Pons (tissue), 1 donor: ENCODE measurements at places on chromosomes 11 and 22.

GRCh38 chr22:37739611-37740049 is 42.8 kb downstream of the TRIOBP start:
- DNase-seq: peak; percentile 38

DNA sequence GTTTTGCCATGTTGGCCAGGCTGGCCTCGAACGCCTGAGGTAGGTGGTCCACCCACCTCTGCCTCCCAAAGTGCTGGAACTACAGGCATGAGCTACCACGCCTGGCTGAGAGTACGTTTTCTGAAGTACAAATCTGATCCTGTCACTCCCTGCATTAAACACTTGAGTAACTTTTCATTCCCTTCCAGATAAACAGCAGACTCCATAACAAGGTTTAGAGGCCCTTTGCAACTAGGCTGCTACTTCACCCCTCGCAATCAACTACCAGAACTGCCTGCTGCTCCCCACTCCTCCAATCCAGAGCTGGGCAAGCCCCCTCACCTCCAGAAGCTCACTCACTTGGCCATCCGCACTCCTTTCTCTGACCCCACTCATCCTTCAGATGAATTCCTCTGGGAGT is 1.5 kb downstream of the KCTD14 start:
- DNase-seq: no peak

DNA sequence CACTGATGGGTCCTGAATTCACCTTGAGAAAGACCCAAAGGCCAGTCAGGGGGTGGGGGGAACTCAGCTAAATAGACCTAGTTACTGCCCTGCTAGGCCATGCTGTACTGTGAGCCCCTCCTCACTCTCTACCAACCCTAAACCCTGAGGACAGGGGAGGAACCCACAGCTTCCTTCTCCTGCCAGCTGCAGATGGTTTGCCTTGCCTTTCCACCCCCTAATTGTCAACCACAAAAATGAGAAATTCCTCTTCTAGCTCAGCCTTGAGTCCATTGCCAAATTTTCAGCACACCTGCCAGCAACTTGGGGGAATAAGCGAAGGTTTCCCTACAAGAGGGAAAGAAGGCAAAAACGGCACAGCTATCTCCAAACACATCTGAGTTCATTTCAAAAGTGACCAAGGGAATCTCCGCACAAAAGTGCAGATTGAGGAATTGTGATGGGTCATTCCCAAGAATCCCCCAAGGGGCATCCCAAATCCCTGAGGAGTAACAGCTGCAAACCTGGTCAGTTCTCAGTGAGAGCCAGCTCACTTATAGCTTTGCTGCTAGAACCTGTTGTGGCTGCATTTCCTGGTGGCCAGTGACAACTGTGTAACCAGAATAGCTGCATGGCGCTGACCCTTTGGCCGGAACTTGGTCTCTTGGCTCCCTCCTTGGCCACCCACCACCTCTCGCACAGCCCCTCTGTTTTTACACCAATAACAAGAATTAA is 2.4 kb upstream of the TTC36 start:
- no peak for DNase-seq

DNA sequence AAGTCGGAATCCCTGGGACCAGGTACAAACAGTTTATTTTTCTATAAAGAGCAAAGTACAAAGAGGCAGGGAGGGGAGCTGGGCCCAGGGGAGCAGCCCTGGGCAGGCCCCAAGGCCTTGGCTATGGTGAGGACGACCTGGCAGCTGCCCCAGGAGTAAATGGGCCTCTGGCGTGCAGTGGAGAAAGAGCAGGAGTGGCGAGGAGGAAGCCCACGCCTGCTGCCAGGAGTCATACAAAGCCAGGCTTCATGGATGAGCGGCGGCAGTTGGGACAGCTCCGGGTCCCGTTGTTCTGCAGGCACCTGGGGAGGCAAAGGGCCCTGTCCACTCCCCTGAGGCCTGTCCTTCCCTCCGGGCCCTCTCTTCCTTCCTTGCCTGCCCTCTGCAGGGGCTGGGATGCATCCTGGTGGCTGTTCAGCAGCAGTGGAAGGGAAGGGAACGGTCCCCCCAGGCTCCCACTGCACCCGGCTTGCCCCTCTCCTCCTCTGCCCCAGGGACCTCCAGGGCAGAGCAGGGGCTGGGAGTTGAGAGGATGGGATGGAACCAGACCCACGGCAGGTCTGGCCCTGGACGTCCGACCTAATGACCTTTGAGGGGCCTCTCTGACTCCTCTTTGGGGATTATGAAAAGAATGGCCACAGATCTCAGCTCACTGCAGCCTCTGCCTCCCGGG is 11.1 kb downstream of the RAPSN start:
- no peak for DNase-seq

DNA sequence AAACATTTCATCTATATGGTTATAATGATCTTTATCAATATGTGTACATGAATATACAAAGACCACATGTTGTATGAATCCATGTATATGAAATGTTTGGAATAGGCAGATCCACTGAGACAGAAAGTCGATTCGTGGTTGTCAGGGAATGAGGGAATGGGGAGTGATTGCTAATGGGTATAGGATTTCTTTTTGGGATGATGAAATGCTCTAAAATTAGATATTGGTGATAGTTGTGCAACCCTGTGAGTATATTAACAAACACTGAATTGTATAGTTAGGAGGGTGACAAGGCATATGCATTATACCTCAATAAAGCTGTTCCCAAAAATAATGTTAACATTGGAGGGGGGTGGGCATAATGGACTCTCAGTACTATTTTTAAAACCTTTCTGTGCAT is 5.0 kb upstream of the PTPMT1 start:
- no peak for DNase-seq

DNA sequence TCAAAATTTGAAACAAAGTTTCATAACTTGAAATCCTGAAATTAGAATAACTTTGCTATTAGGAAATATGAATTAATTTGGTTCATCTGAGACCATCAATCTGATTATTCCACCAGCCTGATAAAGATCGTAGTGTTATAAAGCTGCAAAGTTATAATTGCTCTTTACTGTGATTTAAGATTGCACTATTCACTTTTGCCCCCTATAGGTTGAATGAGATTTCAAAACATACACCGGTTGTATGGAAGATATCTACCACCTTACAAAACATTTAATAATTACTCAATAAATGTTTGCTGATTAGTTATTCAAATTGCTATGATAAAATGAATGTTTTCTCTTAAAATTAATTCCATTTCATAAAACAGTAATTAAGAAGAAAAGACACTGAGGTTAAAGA is 26.1 kb downstream of the APIP start:
- peak; percentile 51 for DNase-seq

GRCh38 chr11:95680169-95680929 is 109.2 kb downstream of the FAM76B start:
- DNase-seq: no peak

DNA sequence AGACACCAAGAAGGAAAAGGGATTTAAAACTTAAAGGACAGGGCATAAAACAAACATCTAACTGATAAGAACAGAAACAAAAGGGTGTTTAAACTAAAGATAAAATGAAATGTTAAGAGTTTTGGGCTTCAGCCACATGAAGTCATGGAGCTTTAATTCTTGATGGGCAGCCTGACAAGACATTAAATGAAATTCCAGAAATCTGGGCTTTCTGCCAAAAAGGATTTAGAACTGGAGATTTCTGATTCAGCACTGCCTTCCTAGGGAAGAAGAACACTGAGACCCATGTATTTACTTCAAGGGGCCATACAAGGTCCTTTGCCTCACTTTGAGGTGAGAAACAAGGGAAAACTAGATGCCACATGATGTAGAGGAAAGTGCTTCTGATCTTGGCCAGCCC is 355.9 kb upstream of the RAG2 start:
- no peak for DNase-seq

DNA sequence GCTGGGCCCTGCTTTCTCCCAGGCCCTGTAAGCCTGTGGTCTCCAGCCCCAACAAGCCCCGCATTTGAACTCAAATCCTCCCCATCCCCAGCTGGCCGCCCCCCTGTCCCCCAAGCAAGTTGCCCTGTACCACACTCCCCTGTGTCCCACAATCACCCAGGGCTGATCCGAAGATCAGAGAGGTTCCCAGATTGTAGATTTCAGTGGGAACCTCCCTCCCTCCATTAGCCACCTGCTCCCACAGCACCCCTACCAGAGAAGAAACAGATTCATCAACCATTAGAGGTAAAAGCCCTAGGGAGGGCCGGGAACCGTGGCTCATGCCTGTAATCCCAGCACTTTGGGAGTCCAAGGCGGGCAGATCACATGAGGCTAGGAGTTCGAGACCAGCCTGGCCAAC is 107.5 kb downstream of the FEZ1 start:
- DNase-seq: no peak

DNA sequence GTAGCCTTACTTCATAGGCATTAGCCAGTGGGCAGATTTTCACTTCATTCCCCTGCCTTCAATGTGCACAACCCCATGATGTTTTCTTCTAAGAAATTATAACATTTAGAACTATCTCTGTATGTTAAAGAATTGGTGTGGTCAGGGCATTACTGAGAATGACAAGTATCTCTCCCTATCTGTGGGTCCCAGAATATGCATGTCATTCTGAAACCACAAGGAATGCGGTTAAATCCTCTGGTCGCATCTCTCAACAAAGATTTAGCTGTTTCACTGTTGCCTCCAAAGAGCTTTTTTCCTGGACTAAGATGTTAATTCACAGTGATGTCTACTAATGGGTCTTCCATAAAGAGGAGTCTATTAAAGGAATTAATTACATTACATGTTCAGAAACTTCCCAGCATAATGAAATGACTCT is 62.7 kb downstream of the LIF start:
- no peak for DNase-seq

DNA sequence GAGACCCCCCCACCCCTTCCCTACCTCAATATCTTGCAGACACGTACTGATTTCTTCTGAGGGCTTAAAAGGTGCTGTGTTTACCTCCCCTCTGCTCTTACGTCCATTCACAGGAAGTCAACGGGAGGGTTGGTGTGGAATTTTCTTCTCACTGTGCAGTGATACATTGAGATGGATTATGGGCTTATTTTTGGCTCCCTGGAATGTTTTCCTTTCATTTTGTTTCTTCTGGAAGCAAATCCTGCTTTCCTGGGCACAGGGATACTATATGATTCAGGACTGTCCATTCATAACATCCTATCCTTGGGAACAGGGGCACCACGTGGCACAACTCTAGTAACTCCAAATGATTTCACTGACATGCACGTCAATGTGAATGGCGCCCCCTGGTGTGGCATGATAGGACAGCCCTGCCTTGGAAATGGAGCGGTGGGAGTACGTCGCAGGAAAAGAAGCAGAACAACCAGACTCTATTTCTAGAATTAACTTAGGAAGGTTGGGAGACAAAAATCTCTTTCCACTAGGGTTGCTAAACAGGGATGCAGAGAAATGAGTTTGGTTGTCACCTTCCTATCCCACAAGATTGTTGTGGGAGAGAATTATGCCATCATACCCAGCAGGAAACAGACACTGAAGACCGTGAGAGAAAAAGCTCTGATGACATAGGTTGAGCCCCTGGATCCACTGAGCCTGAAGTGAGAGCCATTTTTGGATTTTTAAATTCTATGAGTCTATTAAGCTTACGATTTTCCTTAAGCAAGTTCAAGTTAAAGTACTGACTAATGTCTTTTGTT is 146.5 kb upstream of the RAG2 start:
- DNase-seq: peak; percentile 76

DNA sequence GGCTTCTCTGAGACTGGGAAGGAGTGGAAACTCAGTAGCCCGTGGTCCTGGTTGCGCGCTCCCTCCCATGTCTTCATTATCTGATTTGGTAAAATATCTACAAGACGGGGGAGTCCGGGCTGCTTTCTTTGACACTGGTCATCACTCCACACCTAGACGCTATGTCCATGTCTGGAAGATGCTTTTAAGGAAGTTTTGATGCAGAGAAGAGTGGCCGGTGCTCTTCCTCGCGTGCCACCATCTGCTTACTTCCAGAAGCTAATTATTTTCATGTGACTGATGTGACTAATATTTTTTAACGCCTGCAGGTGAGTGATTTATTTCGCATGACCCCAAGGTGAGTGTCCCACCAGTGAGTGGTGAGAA is 339 bp upstream of the TRIM21 start:
- DNase-seq: no peak

- DNase-seq: no peak
Measured at GRCh38 chr11:133234883-133235282, 297.4 kb downstream of the OPCML start.

DNA sequence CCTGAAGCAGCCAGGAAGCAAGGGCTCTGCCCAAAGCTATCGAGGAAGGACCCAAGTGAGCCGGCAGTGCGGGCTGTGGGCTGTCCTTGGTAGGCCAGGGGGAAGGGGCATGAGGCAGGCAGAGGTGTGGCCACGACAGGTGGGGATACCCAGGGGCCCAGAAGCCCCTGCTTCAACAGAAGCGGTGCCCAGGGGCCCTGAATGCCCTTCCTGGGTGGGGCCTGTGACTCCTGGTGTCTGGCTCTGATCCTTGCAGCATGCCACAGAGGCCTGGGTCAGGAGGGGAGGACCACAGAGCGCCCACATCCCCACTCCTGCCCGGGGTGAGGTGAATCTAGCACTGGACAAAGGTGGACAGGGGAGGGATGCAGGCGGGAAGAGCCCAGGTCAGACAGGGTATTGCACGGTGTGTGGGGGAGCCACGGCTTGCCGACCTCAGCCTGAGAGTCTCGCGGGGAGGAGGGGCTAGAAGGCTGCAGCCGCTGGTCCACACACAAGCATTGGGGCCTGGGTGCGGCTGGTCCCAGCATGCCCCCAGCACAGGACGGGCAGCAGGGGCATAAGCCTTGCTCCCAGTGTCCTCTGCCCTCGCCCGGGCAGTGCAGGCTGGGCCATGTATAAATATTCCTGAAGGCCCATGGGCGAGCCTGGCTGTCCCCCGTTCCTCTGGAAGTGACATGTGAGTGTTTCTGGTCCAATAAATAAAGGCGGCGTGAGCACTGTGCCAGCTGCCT is 19.0 kb downstream of the MAFF start:
- DNase-seq: no peak

DNA sequence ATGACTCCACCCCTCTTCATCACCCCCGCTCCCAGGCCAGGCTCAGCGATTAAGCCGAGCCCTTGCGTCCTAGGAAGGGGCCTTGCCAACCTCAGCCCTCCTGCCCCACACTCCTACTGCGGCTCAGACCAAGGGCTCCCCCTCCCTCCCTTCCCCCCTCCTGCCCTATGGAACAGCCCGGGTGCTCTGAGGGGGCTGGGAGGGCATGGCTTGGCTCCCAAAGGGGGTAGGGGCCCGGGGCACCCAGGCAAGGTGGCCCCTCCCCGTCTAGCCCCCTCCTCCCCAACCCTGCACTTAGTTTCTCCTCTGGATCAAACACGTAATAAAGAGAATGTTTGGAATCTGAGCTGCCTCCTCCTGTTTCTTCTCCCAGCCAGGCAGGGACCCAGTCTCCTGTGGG is 6.3 kb downstream of the RCOR2 start:
- no peak for DNase-seq

- peak; percentile 68 for DNase-seq
Measured at GRCh38 chr11:85595285-85595884, 31.8 kb downstream of the DLG2 start.

GRCh38 chr11:57353446-57353845 is 15.3 kb downstream of the P2RX3 start:
- DNase-seq: no peak

GRCh38 chr11:95341221-95341620 is 110.2 kb upstream of the SESN3 start:
- no peak for DNase-seq

DNA sequence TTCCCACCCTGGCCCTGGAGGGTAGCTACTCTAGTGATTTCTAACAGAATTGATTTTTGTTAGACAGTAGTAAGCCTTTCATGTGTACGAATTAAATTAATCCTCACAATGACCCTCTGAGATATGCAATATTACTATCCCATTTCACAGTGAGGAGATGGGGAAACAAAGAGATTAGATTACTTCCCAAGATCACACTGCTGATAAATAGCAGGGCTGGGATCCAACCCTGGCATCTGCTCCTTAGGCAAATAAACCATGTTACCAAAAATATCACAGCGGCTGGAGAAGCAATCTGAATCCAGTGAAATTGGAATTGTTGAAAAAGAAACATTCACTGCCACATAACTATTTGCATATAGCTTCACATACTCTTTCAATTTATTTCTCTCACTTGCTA is 12.8 kb upstream of the CAVIN3 start:
- DNase-seq: no peak
